ENCODE measurements at places on chromosomes 2 and 18.

DNA sequence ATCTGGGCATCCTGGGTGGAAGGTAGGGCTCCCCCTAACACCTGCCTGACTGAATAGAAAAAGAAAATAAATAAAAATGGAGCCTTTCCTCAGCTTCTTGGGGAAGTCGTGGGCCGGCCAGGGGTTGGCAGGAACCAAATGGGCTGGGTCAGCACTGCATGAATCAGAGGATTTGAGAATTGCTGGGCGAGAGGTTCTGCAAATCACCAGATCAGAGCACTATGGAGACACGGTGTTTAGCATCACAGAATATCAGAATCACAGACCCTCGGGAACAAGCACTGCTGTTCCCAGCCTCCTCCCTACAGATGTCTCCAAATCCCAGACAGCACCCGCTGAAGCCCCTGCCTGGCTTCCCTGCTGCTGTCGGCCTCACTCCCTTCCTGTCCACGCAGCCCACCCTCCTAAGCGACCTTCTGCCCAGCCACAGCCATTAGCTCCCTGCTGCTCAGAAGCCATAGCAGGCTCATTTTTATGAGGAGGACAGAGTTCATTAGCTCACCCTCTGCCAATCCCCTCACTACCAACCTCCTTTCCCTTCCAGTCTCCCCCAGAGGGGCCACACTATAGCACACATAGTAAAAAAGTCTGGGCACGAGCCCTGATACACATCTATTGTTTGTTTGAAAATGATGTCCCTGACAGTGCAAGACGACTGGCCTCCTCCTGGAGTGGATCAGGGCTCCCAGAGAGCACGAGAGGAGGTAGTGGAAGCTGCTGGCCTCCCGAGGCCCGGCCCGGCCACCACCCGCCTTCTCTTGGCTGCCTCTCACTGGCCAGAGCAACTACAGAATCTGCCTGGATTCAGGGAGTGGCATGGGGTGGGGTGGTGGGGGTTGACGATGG, 64.6 kb upstream of the TAF1B start:
- no peak for DNase-seq

- no peak for DNase-seq
Observed at GRCh38 chr2:82576656-82577055, 1882.4 kb downstream of the SUCLG1 start.

DNA sequence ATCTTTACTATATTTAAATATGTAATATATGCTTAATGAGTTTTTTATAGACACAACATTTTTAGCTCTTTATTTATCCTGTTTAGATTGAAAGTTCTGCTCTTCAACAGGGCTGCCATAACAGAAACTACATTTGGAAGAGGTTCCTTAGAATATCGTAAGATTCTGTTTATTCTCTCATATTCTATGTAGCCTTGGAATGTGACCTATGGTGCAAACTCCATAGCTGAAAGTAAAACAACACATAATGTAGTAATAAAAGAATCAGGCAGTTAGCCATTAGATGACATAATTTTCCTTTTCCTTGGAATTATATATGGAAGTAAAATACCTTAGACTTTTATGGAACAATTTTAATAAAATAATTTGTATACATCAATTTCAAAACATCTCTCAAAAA, 91.3 kb downstream of the ZNF804A start:
- DNase-seq = no peak

DNA sequence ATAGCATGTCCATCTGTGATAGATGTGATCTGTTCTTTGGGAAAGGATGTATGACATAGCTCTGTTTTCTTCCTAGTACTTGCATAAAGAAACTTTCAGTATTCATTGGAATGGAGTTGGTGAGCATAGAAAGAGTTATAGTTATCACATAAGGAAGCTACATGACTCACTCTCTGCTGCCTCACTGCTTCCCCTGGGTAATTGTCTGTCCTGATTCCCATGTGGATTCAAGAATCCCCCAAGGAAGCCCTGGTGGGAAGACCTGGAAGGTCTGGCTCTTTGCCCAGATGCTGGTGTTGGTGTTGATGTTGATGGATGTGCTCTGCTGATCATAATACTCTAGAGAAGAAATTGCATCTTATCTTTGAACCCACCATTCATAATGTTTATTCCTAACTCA, 60.6 kb downstream of the PTPN4 start:
- no peak for DNase-seq

DNA sequence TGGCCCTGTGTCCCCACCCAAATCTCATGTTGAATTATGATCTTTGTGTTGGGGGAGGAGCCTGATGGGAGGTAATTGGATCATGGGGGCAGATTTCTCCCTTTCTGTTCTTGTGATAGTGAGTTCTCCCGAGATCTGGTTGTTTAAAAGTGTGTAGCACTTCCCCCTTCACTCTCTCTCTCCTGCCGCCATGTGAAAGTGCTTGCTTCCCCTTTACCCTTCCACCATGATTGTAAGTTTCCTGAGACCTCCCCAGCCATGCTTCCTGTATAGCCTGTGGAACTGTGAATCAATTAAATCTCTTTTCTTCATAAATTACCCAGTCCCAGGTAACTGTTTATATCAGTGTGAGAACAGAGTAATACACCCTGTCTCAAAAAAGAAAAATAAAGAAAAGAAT, 25.5 kb downstream of the LRRFIP1 start:
- no peak for DNase-seq

DNA sequence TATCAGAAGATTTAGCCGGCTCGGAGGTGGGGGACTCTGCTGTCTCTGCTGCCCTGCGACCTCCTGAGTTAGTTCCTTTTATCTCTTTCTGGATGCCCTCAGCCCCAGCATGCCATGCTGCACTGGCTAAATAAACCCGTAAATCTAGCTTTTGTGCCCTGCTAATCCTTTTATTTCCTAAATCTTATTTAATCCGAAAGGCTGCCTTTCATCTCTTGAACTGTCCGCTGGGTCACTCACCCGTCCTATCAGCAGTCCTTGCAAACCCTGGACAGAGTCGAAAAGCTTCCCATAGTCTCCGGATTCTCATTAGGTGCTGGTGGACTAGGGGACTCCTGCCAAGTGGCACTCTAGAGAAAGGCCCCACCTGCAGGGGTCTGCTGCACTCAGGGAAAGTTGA, 122.0 kb upstream of the APCDD1 start:
- DNase-seq = no peak

DNA sequence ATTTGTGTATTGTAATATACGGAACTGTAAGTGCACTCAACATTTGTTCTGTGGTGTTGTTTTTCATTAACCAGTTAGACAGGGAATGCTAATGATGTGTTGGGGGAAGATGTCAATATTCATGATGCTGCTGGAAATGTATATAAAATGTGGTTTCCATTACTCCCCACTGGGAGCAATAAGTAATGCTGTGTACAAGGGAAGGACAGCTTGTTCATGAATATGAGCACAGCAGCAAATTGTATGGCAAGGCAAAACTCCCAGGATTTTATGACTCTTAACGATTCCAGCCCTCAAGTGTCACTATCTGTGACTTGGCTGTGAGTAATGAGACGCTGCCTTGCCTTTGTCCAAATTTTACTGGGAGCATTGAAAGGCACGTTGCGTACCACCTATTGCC, 312.4 kb upstream of the DDX18 start:
- DNase-seq = no peak

- DNase-seq = no peak
Observed at GRCh38 chr2:170571612-170572011, 143.5 kb upstream of the SP5 start.

DNA sequence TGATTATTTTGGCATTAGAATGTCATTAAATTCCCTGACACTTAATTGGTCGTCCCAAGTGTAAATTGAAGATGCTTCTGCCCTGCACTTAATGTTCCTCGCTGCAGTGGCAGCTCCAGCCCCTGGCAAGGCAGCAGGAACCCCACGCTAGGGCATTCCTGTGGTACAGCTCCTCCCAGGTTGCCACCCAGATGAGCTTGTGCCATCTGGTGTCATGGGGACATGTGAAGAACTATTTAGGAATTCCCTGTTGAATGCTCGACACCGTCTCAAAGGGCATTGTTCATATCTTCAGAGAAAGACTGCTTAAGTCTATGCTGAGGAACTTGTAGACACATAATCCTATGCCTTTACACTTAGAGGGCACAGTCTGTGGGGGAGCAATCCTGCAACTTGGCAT, 38.9 kb downstream of the BCL2L11 start:
- DNase-seq = no peak

DNA sequence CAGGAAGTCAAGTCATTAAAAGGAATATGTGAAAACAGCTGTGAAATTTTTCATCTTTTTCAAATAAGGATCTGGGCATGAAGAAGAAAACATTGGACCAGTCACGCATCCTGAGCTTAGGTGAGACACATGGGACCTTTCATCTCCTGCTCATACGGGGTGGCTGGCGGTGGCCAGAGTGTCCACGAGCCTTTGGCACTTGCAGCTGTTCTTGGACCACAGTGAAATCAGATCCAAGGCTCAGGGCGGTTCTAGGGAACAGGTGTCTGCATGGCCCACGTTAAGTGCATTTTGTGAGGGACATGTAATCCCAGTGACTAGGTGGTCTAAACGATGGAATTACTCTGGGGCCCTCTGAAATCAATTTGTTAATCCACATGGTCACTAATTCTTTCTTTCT, 212.7 kb upstream of the COPS8 start:
- no peak for DNase-seq

DNA sequence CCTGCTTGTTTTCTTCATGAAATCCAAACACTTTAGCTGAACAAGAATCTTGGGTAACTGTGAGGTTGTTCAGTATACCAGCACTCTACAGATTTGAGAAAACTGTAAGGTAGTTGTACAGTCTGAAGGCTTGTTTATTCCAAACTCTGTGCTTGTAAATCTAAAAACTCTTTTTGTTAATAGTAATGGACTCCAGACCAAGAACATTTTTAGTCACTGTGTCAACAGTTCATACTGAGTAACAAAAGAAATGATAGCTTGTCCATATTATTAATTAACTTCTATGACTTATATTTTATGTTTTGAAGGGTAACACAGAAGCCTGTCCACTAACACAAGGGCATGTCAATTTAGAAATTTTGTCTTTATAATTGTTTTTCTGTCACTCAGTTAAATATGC, 72.2 kb upstream of the KYNU start:
- DNase-seq = no peak

- DNase-seq = no peak
Observed at GRCh38 chr2:54672590-54673456, 50.6 kb upstream of the EML6 start.

GRCh38 chr2:168207851-168208250, 39.5 kb downstream of the STK39 start:
- no peak for DNase-seq

DNA sequence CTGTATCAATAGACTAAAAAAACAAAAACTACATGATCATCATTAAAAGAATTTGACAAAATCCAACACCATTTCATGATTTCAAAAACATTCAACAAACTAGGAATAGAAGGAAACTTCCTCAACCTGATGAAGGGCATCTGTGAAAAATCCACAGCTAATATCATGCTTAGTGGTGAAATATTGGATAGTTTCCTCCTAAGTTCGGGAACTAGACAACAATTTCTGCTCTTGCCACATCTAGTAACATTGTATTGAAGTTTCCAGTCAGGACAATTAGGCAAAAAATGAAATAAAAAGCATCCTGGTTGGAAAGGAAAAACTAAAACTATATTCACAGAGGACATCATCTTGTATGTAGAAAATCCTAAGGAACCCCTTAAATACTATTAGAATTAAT, 34.8 kb downstream of the TNS1 start:
- no peak for DNase-seq

GRCh38 chr18:54203914-54204313, 20.6 kb downstream of the MBD2 start:
- DNase-seq = no peak

- no peak for DNase-seq
Observed at GRCh38 chr2:30761226-30761625, 46.0 kb downstream of the CAPN13 start.

- DNase-seq = no peak
Observed at GRCh38 chr2:67277450-67277849, 119.7 kb upstream of the ETAA1 start.

- no peak for DNase-seq
Observed at GRCh38 chr2:212294816-212295215, 243.8 kb downstream of the ERBB4 start.

GRCh38 chr2:132255714-132256113, 94.0 kb upstream of the ANKRD30BL start:
- no peak for DNase-seq

- DNase-seq = no peak
Observed at GRCh38 chr2:207041786-207042554, 102.7 kb downstream of the CPO start.

- no peak for DNase-seq
Observed at GRCh38 chr2:126370201-126370600, 285.8 kb upstream of the GYPC start.

GRCh38 chr18:58303363-58303762, 259.3 kb downstream of the NEDD4L start:
- DNase-seq = peak; percentile 34

GRCh38 chr2:112830682-112831512, 5.7 kb downstream of the IL1B start:
- DNase-seq = no peak
